ENCODE measurements at places on chromosomes 5 and 9. TPM values are rescaled to one million over a fixed set of nuclear protein-coding genes. Genes with fewer than 3 reads are reported as not detected.

UGT3A1 gene
- total RNA-seq, result 3.1 TPM

MED7 gene
- 9.7 TPM for total RNA-seq

PCDHB16 gene
- total RNA-seq, result 2.4 TPM

DNA sequence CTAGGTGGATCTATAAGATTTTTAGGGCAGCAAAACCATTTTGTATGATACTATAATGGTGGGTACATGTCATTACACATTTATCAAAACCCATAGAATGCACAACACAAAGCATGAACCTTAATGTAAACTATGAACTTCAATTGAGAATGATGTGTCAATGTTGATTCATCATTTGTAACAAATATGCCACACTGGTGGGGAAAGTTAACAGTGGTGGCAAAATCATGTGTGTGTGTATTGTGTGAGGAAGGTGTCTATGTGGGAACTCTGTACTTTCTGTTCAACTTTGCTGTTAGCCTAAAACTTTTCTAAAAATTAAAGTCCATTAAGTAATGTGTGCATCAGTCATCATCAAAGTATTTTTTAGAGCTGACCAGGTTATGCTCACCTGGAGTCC is 38.9 kb downstream of the HAVCR1 start:
- no peak for DNase-seq
- H3K36me3 ChIP-seq, result peaks cover 10% of the 10 kb centered on the region
- no peak overlapping the region for H3K4me3 ChIP-seq
- no peaks in the 10 kb centered on the region for H3K4me1 ChIP-seq
- no peak overlapping the region for H3K27ac ChIP-seq

DNA sequence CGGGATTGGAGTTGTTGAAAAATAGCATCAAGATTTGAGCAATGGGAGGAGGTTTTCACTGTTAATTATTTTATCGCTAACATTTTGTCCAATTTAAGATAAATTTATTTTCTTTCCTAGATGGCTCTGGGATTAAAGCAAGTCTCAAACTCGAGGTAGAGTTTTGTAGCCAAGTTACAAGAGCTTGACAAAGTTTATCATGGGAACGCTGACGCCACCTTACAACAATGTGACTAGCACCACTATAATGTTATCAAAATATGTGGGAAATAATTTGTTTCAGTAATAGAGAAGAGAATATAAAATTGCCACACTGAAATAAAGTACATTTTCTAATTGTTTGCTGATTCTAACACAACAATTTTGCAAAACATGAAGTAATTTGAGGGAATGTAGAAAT is 19.8 kb upstream of the TARS1 start:
- H3K27ac ChIP-seq, result no peak overlapping the region
- DNase-seq, result no peak
- H3K4me1 ChIP-seq, result no peaks in the 10 kb centered on the region

GRCh38 chr9:132729235-132729890 is 59.1 kb downstream of the GTF3C4 start:
- no peaks in the 10 kb centered on the region for H3K36me3 ChIP-seq
- DNase-seq, result no peak
- no peak overlapping the region for H3K4me3 ChIP-seq
- no peak overlapping the region for H3K27ac ChIP-seq
- no peaks in the 10 kb centered on the region for H3K27me3 ChIP-seq

TEK gene
- 7.9 TPM for total RNA-seq

DNA sequence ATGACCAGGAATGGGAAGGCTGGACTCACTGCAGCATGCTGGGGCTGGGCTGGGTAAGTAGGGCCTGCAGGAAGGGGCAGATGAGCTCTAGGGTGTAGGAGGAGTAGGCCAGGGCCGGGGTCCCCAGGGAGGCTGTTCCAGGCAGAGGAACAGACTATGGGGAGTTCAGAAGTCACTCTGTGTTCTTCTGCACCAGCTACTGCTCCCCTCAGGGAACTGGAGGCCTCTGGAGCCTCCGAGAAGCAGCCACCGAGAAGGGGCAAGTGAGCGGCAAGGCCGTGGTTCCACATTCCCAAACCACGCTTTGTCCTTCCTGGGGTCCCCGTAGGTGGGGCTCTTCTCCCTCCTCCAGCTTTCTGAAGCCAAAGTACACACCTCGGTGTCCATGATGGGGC is 8.4 kb upstream of the SLC2A6 start:
- no peak overlapping the region for H3K4me3 ChIP-seq
- no peaks in the 10 kb centered on the region for H3K27me3 ChIP-seq
- DNase-seq, result no peak
- no peak overlapping the region for H3K27ac ChIP-seq
- no peaks in the 10 kb centered on the region for H3K4me1 ChIP-seq

DNA sequence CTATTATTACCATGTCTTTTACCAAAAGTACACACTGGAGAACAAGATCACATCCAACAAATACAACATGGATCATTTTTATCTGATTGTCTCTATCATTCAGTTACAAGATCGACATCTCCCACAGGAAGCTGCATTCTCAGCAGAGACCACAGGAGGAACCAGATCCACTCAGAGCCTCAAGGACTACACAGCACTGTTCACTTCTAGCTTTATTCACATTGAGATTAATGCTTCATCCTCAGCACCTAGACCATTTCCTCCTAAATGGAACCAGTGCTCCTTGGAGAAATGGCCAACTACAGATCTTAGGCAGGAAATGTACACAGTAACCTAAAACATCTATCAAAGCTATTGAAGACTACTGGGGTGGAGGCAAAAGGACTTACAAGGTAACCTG is 13.3 kb upstream of the C5orf15 start:
- H3K27ac ChIP-seq, result no peak overlapping the region
- peaks cover 38% of the 10 kb centered on the region for H3K36me3 ChIP-seq
- peaks cover 12% of the 10 kb centered on the region for H3K4me1 ChIP-seq
- H3K27me3 ChIP-seq, result no peaks in the 10 kb centered on the region
- no peak overlapping the region for H3K4me3 ChIP-seq
- no peak for DNase-seq

CCDC192 gene
- 1.3 TPM for total RNA-seq

FOXI1 gene
- not detected for total RNA-seq

DNA sequence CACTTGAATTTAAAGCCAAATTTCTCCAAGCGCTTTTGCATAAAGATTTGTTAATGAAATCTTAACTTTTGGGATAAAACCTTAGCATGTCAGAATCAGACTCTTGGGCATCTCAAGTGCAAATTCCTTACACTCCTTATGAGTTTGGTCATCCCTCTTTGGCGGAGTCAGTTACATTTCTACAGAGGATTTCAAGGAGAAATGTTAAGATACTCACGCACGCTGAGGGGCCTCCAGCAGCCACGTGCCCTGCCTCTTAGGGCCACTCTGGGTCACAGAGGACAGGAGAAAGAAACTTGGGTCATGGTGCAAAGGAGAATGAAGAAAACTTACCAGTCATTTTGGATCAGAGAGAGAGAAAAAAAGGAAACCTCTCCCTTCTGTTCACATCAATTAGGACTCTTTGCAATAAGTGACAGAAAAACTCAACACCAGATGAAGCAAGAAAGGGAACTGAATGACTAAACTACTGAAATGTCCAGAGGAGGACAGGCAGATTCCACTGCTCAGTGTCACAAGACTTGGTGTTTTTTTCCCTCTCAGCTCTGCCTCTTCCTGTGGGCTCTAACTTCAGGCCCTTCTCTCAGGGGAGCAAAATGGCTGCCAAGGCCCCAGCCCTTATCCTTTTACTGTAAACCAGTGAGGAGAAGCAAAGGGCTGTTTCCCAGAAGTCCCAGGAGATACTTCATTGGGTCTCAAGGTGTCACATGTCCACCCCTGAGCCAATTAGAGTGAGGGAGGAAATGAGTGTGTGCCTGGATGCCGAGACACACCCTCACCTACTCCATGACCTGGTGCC is 63.3 kb upstream of the NFIL3 start:
- H3K4me1 ChIP-seq, result no peaks in the 10 kb centered on the region
- no peaks in the 10 kb centered on the region for H3K36me3 ChIP-seq
- H3K27ac ChIP-seq, result no peak overlapping the region
- no peak overlapping the region for H3K4me3 ChIP-seq
- no peak for DNase-seq

GRCh38 chr5:125485771-125486170 is 739.3 kb upstream of the ZNF608 start:
- no peak overlapping the region for H3K4me3 ChIP-seq
- peaks cover 22% of the 10 kb centered on the region for H3K4me1 ChIP-seq
- H3K36me3 ChIP-seq, result no peaks in the 10 kb centered on the region
- H3K27me3 ChIP-seq, result no peaks in the 10 kb centered on the region

GRCh38 chr5:111518777-111519176 is 6.4 kb upstream of the STARD4 start:
- no peak overlapping the region for H3K4me3 ChIP-seq
- H3K27me3 ChIP-seq, result no peaks in the 10 kb centered on the region
- no peak overlapping the region for H3K27ac ChIP-seq
- DNase-seq, result no peak
- H3K36me3 ChIP-seq, result no peaks in the 10 kb centered on the region
- peaks cover 6% of the 10 kb centered on the region for H3K4me1 ChIP-seq

DNA sequence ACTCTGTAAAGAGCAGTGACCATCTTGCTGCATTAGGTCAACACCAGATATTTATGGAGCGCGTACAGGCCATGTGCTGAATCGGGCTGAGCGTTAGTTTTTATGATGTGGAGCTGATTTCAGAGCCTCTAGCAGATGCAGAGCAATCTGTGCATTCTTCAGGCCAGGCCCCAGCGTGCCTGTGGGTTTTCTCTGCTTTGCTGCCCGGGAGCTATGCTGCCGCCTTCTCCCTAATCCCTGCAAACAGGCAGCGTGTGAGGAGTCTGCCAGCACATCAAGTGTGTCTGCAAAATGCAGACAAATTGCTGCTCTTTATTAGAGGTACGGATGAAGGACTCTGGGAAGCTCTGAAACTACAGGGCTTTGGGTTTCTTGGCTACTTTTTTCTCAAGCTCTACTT is 170.0 kb downstream of the NTRK2 start:
- no peak overlapping the region for H3K27ac ChIP-seq
- H3K4me1 ChIP-seq, result peaks cover 2% of the 10 kb centered on the region
- no peak for DNase-seq
- no peaks in the 10 kb centered on the region for H3K27me3 ChIP-seq
- no peak overlapping the region for H3K4me3 ChIP-seq

GRCh38 chr5:141809380-141810096 is 68.7 kb downstream of the PCDH1 start:
- H3K27ac ChIP-seq, result no peak overlapping the region
- H3K4me1 ChIP-seq, result peaks cover 85% of the 10 kb centered on the region
- no peak for DNase-seq
- no peaks in the 10 kb centered on the region for H3K27me3 ChIP-seq

NIPAL4 gene
- 0.27 TPM for total RNA-seq

DNA sequence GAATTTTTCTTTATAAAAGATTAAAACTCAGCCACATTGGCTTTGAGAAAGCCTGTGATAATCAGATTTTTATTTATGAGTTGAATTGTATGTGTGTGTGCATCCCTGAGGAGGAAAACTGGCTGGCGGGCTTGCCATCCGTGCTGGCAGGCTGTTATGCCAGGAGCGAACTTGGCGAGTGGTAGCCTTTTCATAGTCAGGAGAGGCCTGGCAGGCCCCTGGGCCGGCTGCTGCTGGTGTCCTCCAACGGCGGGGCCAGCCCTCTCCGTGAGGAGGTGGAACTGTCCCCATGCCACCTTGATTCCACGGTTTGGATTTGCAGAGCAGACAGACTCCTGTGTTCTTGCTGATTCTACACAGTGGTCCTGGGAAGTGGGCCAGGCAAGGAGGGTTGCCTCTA is 43.3 kb downstream of the ZNF618 start:
- H3K27ac ChIP-seq, result no peak overlapping the region
- no peaks in the 10 kb centered on the region for H3K36me3 ChIP-seq
- H3K4me3 ChIP-seq, result no peak overlapping the region

DNA sequence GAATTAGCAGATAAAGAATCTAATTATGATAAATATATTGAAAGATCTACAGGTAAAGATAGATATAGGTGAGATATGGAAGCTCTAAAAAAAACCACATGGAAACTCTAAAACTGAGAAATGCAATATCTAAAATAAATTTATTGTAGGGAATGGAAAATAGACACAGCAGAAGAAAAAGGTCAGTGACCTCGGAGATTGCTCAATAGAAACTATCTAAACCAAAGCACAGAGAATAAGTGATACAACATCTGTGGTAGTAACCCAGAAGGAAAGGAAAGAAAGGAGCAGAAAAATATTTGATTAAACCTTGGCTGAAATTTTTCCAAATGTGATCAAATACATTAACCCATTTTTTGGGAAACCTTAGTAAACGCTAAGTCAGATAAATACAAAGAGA is 43.1 kb upstream of the GLIPR2 start:
- no peaks in the 10 kb centered on the region for H3K36me3 ChIP-seq
- peak overlapping the region; percentile 11 for H3K27ac ChIP-seq
- H3K4me1 ChIP-seq, result peaks cover 22% of the 10 kb centered on the region
- no peak for DNase-seq
- no peaks in the 10 kb centered on the region for H3K27me3 ChIP-seq

- no peaks in the 10 kb centered on the region for H3K36me3 ChIP-seq
- H3K4me1 ChIP-seq, result peaks cover 36% of the 10 kb centered on the region
- H3K4me3 ChIP-seq, result peak overlapping the region; percentile 54
- peaks cover 67% of the 10 kb centered on the region for H3K27me3 ChIP-seq
- H3K27ac ChIP-seq, result no peak overlapping the region
These were observed 31.4 kb upstream of the MSX2 start for GRCh38 chr5:174692982-174693422.

- H3K4me3 ChIP-seq, result no peak overlapping the region
- no peaks in the 10 kb centered on the region for H3K27me3 ChIP-seq
- peak; percentile 77 for DNase-seq
These were observed 9.1 kb downstream of the EGFL7 start for GRCh38 chr9:136671646-136672430.

- no peaks in the 10 kb centered on the region for H3K36me3 ChIP-seq
- no peak overlapping the region for H3K4me3 ChIP-seq
- no peak for DNase-seq
These were observed 74.3 kb upstream of the SPEF2 start for GRCh38 chr5:35543408-35543807.

DNA sequence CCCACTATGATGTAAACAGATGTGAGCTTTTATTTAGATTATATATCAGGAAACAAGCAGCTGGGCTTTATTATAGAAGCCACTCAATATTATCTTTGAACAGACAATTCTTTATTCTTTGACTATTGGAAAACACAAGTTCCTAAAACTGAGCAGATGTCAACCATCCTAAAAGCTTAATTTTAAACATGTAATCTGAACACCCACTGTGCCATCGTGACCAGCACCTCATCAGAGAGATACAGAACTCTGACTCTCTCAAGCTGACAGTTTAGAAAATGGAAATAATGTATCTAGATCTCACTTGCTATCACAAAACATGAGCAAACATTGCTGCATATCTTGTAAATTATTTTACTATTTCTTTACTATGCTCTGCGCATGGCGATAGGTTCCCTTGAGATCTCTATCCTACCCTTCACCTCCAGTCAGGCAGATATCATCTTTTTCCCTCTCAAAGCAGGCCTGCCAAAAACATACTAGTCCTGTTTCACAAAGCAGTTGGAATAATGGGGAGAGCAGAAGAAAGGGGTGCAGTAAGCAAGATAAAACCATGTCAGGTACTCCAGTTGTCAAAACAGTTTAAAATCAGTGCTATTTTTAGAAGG is 151.0 kb downstream of the KIAA0825 start:
- no peaks in the 10 kb centered on the region for H3K27me3 ChIP-seq
- no peak overlapping the region for H3K27ac ChIP-seq
- DNase-seq, result no peak
- no peak overlapping the region for H3K4me3 ChIP-seq
